ENCODE measurements at places on chromosomes 13 and 19.

DNA sequence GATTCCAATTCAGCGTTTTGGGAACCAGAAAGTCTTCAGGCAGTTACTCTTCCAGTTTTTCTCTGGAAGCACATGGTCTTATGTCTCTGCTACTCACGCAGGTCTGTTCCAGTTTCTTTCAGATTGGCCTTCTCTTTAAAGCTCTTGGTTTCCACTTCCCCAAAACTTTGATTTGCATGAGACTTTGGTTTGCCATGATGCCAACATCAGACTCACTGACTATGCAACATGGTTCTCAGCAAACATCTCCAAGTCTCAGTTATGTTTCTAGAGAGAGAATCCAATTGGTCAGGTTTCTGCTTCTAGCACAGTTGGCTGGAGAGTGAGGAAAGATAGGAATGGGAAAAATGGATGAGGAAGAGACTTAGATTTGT, 3.1 kb downstream of the AKAP11 start:
- DNase-seq = no peak

DNA sequence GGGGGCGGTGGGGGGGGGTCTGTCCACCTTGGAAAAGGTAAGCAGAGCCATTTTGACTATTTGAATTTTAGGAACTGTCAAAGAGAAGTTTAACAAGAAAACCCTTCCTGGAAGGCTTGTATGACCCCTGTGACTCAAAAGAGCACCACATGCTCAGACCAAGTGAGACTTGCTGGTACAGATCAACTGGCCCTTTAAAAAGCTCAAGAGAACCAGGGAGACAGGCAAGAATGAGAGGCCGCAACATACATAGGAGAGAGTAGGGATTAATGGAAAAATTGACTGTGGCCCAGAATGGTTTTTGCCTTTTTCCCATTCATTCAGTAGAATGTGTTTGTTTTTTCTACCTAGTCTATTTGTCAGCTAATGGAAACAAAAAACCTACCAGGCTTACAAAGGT, 26.2 kb upstream of the ATP8A2 start:
- DNase-seq = no peak

DNA sequence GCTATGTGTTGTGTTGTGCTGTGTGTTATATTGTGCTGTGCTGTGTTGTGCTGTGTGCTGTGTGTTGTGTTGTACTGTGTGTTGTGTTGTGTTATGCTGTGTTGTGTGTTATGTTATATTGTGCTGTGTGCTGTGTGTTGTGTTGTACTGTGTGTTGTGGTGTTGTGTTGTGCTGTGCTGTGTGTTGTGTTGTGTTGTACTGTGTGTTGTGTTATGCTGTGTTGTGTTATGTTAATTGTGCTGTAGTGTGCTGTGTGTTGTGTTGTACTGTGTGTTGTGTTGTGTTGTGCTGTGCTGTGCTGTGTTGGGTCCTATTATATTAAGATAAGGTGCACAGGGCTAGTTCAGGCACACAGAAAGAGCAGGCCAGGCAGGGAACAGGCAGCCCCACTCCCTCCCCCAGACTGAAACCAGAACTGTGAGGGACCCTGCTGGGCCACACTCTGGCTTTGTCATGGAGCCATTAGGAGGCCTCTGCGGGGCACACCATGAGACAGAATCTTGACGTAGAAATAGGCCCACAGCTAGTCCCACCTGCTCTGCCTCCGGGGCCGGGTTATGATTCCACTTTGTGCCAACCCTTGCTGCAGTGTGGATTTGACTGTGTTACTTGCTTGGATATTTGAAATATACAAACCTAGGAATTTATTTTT, 12.1 kb downstream of the SOX1 start:
- DNase-seq = no peak

DNA sequence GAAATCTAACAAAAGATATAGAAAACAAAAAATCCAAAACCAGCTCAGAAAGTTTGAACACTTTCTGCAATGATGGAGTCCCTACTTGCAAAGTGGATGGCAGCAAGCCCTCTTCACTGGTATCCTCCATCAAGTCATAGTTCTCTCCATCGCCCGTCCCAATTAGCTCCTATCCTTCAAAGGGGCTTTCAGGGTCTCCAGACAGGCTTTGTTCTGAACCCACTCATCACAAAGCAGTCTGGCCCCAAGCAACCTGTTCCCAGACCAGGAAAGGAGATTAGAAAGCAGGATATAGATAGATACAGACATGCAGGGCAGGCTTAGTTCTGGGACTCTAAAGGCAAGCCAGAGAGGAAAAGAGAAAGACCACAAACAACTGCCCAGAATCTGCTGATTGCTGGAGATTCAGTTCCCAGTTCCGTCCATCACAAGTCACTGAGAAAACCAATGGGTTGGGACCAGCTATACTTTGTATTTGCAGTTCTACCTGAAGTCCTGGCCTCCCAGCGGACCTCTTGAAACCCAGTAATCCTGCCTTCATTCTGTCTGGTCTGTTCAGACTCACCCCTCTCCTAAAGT, 47.2 kb upstream of the EPHX3 start:
- no peak for DNase-seq

GRCh38 chr13:95756072-95756471, 79.1 kb downstream of the DNAJC3 start:
- no peak for DNase-seq

DNA sequence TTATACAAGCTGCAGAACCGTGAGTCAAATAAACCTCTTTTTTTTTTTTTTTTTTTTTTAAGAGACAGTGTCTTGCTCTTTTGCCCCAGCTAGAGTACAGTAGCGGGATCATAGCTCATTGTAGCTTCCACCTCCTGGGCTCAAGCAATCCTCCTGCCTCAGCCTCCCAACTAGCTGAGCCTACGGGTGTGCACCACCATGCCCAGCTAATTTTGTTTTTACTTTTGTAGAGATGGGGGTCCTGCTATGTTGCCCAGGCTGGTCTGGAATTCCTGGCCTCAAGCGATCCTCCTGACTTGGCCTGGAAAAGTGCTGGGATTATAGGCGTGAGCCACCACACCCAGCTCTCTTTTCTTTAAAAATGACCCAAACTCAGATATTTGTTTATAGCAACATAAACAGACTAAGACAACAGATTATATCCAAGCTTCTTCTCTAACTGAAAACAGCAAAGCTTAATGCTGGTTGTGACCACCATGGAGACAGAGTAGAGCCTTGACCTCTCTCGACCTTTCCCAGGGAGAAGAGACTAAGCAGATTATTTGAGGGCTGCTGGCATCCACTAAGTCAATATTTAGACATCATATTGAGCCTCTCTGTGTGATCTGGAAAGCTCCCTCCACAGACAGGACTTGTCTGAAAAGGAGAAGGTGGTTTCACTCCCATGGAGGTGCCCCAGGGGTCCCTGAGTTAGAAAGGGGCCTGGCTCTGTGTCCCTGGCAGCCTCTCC, 150.0 kb downstream of the KCTD15 start:
- DNase-seq = no peak

- no peak for DNase-seq
Measured at GRCh38 chr13:75736173-75736572, 100.0 kb downstream of the LMO7 start.

GRCh38 chr19:982567-983170, 1.5 kb upstream of the WDR18 start:
- DNase-seq = peak; percentile 88

GRCh38 chr19:19417046-19417445, 11.6 kb downstream of the GATAD2A start:
- DNase-seq = no peak

DNA sequence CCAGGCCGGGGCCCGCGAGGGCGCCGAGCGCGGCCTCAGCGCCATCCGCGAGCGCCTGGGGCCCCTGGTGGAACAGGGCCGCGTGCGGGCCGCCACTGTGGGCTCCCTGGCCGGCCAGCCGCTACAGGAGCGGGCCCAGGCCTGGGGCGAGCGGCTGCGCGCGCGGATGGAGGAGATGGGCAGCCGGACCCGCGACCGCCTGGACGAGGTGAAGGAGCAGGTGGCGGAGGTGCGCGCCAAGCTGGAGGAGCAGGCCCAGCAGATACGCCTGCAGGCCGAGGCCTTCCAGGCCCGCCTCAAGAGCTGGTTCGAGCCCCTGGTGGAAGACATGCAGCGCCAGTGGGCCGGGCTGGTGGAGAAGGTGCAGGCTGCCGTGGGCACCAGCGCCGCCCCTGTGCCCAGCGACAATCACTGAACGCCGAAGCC, 3.3 kb downstream of the APOE start:
- no peak for DNase-seq

GRCh38 chr19:30464162-30464561, 92.0 kb downstream of the ZNF536 start:
- DNase-seq = no peak

- no peak for DNase-seq
Measured at GRCh38 chr13:43307221-43307920, 284.0 kb downstream of the DNAJC15 start.

DNA sequence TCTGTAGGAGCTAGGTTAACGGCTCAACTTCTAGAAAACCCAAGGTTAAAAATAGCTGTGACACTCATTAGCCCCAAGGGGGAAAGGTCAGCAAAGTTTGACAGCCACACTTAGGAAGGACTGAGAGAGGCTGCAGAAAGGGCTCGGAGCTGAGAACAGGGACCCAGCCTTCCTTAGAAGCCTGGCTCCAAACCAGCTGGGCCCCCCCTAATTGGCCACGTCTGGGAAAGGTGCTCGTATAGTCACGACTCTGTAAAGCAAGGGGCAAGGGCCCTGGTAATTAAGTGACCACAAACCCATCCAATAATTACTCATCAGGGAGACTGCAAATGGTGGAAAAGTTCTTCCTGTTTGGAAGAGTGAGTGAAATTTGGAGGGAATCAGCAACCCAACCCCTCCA, 90.5 kb downstream of the RNASEH2B start:
- DNase-seq = no peak

- no peak for DNase-seq
Measured at GRCh38 chr13:32153056-32153455, 121.5 kb downstream of the FRY start.

DNA sequence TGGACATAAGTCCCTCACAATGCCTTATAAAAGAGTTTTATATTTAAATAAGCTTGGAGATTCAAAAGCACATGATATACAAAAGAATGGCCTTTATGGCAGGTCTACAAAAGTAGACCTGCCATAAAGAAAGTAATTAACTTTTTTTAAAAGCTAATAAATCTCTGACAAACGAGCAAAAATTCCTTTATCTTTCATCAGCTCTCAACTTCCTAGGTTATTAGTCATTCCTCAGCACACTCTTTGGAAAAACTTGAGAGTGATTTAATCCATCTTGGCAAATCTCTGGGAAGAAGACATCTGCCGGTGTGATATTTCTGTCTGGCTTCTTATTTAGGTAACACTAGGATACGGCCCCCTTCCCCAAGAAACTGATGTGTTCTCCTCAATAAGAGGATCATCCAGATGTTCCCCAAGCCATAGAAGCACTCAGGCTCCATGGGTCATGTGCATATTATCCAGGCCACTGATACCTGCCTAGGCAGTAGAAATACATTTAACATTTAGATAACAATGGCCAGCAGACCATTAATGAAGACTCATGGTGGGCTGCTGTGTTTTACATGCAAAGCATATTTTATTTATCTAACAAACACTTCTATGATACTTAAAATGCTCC, 372.7 kb downstream of the LIG4 start:
- DNase-seq = no peak

DNA sequence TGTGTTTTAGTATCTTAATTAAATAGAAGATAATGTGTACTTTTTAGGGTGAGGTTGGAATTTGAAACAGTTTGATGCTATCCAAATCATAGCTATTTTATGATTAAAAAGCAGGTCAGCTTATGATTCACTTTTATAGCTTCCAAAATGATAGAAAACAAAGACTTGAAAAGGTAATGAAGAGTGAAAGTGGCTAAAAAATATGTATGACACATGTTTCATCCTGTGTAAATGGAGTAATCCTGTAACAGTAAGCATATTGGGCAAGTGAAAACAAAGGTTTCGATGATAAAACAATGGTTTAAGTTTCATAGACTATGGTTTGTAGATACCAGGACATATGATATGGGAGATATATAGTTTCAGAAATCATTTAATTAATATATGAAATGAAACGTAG, 456.2 kb downstream of the PCDH20 start:
- DNase-seq = no peak

DNA sequence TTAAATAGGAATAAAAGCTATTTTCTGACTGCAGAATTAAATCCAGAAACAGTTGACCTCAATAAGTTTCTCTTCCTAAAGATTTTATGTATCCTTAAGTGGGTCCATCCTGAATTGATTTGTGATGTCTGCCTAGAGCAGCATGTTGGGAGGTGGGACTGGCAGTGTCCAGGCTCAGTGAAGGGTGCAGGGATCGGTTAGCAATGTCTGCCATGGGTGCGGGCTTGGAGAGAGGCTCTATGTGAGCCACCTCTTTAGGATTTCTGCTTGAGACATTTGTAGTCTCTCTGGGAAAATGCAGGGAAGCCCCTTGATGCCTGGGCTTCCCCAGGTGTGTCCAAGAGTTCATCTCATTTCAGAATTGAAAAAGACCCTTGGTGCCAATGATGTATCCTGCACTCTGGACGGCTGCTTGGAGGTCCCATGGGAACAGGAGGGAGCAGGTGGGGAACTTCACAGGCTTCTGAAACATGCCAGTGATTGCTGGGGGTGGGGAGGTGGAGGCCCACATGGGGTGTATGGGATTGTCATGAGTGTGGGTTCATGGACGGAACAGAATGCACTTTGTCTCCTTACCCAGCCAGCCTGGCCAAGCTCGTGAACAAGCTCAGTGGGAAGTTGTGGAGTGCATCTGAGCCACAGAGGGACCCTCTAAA, 6.2 kb upstream of the COLGALT1 start:
- DNase-seq = no peak

GRCh38 chr13:37995092-37995491, 125.5 kb upstream of the TRPC4 start:
- peak; percentile 36 for DNase-seq

- no peak for DNase-seq
Measured at GRCh38 chr13:77789376-77789775, 91.9 kb downstream of the SLAIN1 start.

GRCh38 chr13:63088226-63088625, 1672.6 kb upstream of the PCDH20 start:
- no peak for DNase-seq

- DNase-seq = no peak
Measured at GRCh38 chr19:31392464-31392863, 43.2 kb upstream of the TSHZ3 start.

- DNase-seq = peak; percentile 97
Measured at GRCh38 chr19:39402346-39403300, 4.0 kb upstream of the ZFP36 start.

DNA sequence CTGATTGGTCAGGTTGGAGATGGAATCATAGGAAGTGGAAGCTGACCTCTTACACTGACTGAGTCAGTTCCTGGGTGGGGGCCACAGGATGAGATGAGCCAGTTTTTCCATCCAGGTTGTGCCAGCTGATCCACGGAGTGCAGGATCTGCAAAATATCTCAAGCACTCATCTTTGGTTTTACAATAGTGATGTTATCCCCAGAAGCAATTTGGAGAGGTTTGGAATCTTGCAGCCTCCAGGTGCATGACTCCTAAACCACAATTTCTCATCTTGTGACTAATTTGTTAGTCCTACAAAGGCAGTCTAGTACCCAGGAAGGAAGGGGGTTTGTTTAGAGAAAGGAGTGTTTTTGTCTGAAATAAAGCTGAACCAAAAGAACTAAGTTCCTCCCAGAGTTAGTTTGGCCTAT, 212.8 kb downstream of the SLITRK6 start:
- DNase-seq = no peak

- DNase-seq = no peak
Measured at GRCh38 chr13:78193846-78194245, 275.2 kb upstream of the EDNRB start.

- no peak for DNase-seq
Measured at GRCh38 chr19:33301144-33301899, 1.0 kb downstream of the CEBPA start.
